ENCODE measurements at places on chromosomes 4 and X.
A peak's percentile ranks its signal among the peaks of the same experiment; 100 is the strongest.

DNA sequence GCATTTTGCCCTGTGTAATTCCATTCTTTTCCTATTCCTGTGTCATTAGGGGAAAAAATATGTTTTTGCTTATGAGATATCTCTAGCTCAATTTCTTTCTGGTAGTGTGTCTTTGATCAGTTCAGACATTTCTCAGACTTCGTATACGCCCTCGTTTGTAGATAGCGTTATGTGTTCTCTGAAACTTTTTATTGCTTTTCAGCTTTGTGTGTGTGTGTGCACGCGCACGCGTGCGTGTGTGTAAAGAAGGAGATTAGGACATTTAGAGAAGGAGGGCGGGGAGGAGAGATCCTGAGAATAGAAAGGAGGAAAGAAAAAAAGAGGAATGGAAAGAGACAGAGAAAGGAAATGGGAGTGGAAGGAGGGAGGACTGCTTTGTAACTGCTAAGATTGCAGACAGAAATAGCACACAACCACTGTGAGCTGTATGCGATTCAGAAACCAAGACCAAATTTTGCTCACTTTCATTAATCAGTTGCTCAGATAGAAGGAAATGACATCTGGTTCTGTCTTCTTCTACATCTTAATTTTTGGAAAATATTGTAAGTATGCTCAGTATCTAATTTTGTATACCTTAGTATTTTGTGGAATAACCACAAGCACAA is at the start of gene RXFP1:
TSS of gene RXFP1 (plus strand) at position 399 of the 605 bp plus-strand sequence. CDS start at position 494, 95 bp downstream.
- DNase-seq, result no peak

- DNase-seq, result peak; percentile 27
Measured at GRCh38 chrX:7170898-7171297, 22.9 kb upstream of the PUDP start.

DNA sequence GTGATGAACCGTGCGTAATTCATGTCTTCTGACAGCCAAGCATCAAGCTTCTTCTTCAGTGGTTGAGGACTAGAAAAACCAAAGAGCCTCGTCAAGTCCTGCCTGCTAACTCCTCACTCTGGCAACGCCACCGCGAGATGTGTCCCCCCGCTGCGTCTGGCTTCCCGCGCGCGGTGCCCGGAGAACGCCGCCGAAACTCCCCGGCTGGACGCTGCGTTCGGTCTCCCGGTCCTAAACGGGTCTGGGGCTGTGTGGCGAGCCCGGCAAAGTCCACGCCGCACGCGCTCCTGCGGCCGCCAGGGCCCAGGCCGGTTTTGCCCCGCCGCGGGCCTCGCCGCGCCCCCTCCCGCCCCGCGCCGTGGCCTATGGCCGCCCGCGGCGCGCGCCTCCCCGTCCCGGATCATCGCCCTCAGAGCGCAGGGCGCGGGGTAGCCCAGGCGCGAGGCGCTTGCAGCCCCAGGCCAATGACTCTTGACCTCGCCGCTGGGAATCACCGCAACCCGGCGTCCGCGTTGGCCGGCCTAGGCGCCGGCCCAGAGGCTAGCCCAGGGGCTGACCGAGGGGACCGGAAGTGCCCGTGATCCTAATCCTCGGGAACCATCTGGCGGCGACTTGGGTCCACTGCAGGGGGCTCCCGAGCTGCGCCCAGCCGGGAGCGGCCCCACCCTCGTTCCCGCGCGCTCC is at the start of gene AADAT:
TSS of gene AADAT (minus strand) at position 289 of the 684 bp plus-strand sequence. CDS start at position 23, 266 bp downstream.
- peak; percentile 80 for DNase-seq

- DNase-seq, result no peak
Measured at GRCh38 chr4:145566768-145567167, 52.4 kb upstream of the MMAA start.

GRCh38 chr4:129240816-129241215 is 144.9 kb downstream of the C4orf33 start:
- DNase-seq, result no peak

GRCh38 chrX:107659768-107660167 is 31.5 kb downstream of the PRPS1 start:
- no peak for DNase-seq

DNA sequence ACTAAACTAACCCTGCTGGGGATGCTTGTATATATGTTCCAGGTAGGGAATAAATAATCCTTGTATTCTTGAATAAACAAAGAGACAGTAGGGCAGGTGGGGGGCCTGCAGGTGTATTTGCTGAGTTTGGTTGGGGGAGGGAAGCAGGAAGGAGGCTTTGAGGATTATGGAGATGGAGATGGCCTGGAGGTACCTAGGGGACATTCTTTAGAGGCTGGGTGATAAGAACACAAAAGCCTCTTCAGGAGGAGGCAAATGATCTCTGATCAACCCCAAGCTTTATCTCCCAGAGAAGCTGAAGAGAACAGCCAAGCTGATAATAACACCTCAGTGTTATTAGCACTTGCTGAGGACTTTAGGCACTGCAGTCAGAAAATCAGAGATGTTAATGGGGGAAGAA is 187.7 kb downstream of the MGST2 start:
- no peak for DNase-seq

DNA sequence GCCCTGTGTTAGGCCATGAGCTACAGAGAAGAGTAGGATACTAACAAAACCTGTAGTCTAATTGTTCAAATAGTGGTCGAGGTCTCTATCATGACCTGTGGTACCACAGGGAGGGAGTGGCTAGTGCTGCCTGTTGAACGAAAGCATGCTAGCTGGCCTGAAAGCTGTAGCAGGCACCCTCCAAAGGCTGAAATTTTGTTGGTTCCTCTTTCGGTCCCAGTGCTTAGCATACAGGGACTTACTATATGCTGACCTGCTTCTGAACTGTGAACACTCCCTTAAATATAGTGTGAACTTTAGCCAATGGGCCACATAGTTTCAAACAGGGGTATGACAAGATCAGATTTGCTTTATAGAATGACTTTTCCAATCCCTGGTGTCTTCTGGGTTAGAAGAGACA is 113.4 kb downstream of the PJA1 start:
- DNase-seq, result no peak

DNA sequence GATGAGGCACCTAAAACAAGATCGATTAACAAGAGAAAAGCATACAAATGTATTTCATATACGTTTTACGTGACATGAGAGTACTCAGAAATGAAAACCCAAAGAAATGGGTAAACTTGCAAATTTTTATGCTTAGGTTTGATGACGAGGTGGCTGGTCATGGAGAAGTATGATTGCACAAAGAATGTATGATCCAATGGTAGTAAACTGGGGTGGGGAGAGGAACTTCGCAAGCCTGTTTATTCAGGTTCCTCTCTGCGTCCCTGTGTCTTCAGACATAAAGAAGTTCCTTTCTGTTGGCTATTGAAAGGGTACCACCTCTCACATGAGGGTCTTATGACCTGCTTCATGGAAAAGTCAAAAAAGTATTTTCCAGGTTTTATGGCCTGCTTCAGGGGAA is 309.2 kb downstream of the BCOR start:
- DNase-seq, result no peak

GRCh38 chrX:57918750-57919436 is 8.6 kb upstream of the ZXDA start:
- DNase-seq, result no peak

GRCh38 chr4:164538097-164538496 is 215.8 kb upstream of the SMIM31 start:
- no peak for DNase-seq

GRCh38 chrX:1475481-1475880 is 22.8 kb upstream of the ASMTL start:
- DNase-seq, result no peak

DNA sequence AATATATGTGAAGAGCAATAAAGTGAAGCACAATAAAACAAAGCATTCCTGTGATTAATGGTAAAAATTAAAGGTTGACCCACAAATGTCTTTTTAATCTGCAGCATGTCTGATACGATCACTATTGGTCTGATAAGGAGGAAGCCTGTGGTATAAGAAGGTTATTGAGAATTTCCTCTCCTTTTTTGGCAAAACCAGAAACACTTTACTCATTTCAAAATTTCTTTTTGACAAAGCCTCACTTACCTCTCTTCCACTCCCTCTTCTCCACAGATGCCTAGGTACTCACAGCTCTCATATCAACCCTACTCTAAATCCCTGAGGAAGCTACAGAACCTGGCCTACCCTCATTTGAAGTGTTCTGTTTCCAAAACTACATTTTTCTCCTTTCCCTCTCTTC is 56.1 kb downstream of the TSPAN5 start:
- DNase-seq, result no peak

DNA sequence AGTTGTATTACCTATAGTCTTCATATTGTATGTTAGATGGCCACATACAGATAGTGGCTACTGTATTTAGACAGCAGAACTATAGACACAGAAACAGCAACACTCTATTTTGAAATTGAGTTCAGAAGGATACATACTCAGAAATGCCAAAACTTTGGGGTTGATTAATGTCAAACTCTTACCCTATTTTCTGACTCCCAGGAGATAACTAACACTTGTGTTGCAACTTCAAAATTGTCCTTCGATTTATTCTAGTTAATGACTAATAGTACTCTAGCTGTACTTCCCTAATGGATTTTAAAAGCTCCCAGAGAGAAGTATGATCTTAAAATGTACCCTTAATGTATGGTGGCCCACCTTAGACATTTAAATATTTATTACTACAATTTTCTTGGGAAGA is 229.9 kb upstream of the UGT8 start:
- no peak for DNase-seq

Data from left colon (tissue), 2 donors.